Stimulated activated CD4-positive, alpha-beta T cell treated with anti-CD3 and anti-CD28 coated beads, Interleukin-4, amount 100 ng/mL, for 1 hour (primary cell): ENCODE measurements at places on chromosomes 12 and 14.

DNA sequence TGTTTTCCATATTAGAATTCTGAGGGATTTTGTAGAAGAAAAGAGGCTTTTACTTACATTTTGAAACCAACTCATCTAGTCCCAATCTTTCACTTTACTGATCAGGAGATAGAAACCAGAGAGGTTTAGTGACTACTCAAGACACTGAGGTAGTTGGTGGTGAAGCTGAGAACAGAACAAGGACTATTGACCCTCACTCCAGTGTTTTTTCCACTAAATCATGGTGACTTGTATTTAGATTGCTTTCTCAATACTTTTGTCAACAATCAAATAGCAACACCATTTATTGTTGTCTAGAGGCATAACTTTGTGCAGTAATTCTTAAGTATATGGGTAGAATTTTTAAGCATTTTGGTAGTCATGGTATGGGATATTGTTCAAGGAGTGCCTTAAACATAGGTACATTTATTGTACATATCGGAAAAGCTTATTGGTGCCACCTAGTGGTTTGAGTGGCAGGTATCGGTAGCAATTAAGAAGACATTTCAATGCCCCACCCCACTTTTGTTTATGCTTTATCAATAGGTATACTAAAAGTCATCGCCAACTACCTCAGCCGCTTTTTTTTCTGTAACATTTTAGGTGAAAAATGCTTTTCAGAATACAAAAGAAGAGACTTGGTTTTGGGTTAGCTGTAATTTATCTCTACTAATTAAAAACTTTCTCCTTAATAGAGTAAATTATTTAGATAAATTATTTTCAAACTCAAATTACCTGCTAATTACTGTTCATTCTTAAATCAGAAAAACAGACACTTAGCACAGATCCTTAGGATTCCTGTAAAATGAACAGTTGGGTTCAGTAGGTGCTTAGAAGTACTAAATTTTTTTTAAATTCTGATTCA is 47.3 kb upstream of the PAWR start:
- DNase-seq: no peak

- DNase-seq: no peak
Measured at GRCh38 chr14:20468764-20469241, 403 bp upstream of the PNP start.

- DNase-seq: no peak
Measured at GRCh38 chr12:4266990-4267389, 6.6 kb upstream of the CCND2 start.

DNA sequence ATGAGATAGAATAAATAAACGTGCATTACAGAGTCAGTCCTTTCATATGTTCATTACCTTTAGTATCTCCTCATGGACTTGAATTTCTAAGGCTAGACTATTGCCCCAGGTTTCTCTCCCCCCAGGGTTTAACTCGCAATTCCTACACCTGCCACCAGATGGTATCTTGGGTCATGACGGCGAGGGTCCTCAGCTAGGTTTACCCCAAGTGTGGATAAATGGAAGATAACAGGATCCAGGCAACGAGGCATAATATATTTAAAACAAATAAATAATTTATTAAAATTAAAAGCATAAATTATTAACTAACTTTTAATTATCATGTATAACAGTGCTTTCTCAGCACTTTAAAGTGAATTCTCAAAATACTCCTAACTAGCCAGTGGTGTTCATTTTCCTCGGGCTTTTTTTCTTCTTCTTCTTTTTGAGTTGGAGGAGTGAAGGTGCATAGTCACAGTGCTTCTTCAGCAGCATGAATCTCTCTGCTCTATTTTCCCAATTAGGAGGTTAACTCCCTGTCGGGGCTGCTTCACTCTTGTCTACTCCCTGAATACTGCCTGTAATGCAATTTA is 243.5 kb upstream of the CAND1 start:
- DNase-seq: peak; percentile 50

DNA sequence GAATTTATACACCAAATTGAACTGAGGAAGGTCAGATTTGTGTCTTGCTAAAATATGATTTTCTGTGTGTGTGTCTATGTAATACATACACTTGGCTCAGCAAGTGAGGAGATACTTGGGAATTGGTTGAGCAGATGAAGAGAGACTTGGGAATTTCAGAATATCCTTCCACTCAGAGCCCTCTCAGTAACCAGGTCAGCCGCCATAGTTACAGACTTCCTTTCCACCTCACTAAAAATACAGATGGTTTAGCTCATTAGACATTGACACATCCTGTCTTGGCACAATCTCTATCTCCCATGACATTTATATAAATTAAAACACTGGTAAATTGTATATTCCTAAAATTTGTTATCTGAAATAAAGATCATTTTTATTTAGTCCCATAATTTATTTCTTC is 15.9 kb downstream of the PIK3C2G start:
- DNase-seq: no peak

GRCh38 chr14:53601409-53601808 is 355.2 kb downstream of the BMP4 start:
- no peak for DNase-seq

- DNase-seq: no peak
Measured at GRCh38 chr14:101932673-101933072, 31.7 kb upstream of the DYNC1H1 start.

- no peak for DNase-seq
Measured at GRCh38 chr12:79347866-79348265, 342.9 kb downstream of the PAWR start.

DNA sequence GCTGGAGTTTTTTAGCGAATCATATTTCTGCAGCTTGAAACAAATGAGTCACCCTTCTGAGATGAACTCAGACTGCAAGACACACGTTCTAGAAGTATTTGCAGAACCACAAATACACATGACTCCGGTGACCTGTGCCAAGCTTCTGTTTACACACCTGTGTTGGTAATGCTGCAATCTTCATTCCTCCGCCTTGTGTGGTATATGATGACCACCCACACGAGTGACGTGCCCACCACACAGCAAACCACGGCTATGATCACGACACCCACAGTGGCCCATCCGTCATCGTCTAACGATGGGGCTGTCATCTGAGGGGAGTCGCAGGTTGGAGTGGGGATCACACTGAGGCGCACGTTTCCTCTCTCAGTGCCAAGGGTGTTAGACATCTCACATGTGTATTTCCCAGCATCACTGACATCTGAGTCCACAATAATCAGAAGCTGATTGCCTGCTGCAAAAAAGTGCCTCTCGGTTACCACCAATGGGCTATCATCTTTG is 43.0 kb downstream of the LRIG3 start:
- DNase-seq: no peak

DNA sequence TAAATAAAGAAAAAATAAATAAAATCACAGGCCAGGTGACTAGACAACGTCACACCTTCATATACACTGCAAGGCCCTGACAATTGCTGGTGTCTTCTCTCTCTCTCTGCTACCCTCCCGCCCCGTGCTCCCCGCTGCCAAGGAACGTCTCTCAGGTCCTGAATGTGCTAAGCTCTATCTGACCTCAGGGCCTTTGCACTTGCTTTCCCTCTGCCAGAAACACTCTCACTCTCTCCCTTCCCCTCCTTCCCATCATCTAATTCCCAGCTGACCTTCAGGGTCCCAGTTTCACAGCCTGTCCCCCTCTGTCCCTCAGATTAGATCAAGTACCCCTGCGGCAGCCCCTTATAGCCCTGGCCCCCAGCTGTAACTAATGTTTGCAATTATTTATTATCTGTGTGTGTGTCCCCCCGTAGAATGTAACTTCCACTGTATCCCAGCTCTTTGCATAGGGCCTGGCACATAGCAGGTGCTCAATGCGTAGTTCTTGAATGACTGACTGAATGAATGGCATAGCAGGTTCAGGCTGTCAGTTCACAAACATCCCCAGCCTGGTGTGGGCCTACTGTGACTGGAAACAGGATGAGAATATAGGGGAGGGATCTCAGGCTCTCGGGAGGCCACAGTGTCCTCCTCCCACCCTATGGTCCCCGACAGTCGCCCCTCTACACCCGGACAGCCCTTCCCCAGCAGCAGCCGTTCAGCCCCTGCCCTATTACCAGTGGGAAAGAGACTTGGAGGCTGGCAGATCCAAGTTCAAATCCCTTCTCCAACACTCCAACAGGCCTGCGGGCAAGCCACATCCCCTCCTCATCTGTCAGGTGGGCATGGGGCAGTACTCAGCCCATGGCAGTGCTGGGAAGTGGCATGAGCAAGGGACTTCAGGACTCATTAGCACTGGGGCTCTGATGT is 6.6 kb downstream of the BEGAIN start:
- no peak for DNase-seq

DNA sequence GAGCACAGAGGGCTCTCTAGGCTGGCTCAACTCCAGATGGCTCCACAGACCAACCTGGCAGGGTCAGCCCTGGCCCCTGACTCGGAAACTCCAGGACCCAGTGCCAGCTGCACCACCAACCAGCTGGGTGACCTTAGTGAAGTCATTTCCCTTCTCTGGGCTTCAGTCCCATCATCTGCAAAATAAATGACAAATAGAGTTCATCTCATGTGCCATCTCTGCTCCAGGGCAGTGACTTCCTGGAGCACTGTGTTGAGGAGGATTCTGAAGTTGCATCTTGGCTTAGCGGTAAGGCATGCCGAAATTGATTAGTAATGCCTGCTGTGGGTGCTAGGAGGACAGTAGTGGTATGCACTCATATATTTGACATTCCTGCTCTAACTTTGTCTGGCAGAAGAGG is 31.5 kb downstream of the DTX1 start:
- no peak for DNase-seq

- no peak for DNase-seq
Measured at GRCh38 chr12:30152705-30153104, 369.0 kb upstream of the TMTC1 start.

- no peak for DNase-seq
Measured at GRCh38 chr14:105022276-105022670, 1.4 kb upstream of the CDCA4 start.

GRCh38 chr12:39572551-39572950 is 47.1 kb downstream of the ABCD2 start:
- no peak for DNase-seq

- DNase-seq: no peak
Measured at GRCh38 chr12:14577344-14577743, 9.7 kb upstream of the PLBD1 start.

DNA sequence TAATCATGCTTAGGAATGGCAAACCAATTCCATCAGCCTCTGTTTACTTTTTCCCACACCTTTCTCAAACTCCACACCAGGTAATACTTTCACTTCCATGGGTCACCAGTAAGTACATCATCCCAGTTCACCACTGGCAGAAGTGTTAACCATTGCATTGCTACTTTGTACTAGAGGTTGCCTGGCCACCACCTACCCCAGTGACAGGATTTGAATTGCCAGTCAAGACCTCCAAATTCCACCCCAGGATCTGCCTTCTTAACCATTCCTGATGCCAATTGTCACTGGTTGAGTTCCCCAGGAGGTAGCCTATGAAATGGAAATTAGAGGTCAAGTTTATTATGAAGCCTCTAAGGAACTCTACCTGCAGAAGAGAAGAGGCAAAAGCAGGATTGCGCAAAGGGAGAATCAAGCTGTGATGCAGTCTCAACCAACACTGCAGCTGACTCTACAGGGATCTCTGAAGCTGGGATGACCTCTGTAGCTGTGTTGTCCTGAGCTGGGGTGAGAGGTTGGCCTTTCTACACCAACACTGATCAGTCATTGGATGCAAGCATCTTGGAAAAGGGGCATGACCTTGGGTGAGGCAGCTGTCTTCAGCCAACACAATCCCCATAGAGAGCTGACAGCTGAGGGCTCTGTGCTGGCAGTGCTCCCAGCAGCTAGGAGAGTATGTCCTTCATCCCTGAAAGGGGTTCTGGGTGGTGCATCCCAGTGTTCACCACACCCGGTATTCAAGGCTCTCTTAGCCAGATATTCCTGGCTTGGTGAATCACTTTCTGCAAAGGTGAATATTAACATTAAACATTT is 37.0 kb upstream of the HMGA2 start:
- DNase-seq: no peak

GRCh38 chr14:98536256-98536655 is 735.7 kb downstream of the BCL11B start:
- no peak for DNase-seq

DNA sequence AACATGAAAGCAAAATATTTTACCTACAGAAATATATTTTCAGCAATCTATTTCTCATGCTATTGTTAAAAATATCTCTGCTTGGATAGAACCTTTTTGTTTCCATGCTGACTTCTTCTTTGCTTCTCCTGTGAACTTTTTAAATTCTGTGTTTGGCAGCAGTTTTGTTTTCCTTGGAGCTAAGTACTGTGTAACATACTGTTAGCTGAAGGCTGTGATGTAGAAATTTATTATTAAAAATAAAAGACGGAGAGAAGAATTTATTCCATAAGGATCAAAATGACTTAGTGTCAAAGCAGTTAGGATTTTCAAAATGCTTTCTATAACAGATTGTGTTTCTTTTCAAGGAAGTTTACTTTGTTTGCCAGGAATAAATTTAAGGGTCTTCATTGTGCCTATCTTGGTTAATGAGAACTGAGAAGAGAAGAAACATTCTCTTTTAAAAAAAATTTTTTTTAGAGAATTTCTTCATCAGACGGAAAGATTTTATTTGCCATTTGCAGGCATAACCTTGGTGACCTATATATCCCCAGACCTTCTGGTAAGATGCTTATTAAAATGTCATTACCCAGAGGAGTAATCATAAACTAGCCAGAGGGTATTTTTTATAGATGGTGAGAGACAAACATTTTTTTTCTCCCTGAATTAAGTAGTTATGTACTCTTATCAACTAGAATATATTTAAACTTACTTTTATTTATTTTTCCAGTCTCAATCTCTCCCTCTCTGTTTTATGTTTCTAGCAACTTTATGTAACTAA is 147.1 kb upstream of the SLCO1C1 start:
- DNase-seq: no peak

DNA sequence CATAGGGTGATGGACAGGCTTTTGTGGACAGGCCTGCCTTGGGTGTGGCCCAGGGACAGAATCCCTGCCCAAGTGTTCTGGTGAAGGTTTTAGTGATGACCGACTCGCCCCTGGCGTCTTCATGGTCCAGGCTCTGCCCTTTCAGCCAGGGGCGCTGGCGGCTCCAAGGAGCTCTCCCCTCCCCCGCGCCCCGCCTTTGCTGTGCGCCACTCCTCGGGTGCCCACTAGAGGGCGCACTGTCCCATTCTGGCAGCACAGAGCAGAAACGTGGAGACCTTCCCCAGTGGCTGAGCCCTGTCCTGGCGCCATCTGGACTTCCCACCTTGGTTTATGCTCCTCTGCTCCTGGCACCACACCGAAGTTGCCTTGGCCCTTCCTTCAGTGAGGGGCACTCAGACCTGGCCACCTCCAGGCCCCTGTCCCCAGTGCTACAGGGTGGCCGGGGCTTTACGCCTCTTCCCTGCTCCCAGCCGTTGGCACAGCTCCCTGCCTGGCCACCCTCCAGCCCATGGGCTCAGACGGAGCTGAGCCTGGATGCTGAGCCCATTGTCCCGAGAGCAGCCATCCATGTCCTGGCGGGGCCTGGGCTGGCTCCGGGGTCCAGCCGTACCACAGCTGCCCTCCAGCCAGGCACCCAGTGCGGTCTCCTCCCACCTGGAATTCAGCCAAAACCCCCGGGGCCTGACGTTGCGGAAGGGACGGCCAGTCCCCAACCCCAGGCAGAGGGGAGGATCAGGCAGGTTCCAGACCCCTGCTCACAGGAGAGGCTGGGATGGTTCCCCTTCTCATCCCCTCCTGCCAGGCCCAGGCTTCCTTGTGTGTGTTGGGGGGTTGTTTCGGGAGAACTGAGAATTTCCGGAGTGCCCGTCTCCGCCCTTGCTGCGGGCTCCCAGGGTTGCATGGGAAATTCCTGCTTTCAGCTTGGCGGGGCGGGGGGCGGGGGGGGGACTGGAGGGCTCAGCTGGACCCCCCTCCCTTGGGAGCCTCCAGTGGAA is 5.6 kb upstream of the CRIP1 start:
- peak; percentile 89 for DNase-seq

- DNase-seq: no peak
Measured at GRCh38 chr12:106255952-106256351, 8.1 kb upstream of the CKAP4 start.
